ENCODE measurements at places on chromosomes 7 and 10.

DNA sequence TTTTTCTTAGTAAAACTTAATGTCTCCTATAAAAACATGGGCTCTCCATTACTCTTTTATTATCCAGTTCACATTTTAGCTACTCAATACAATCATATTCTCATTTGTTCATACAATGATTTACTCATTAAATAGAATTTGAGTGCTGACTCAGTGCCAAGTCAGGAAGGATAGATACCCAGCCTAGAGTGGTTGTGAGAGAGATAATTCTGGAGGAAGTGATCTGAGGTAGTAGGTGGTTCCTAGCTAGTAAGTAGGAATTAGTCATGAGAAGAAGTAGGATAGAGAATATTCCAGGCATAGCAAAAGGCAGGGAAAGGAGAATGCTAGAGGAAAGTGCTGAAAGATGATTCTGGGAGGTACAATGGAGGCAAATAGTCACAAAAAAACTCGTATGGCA, 133.5 kb upstream of the MBL2 start:
- no peak for DNase-seq

DNA sequence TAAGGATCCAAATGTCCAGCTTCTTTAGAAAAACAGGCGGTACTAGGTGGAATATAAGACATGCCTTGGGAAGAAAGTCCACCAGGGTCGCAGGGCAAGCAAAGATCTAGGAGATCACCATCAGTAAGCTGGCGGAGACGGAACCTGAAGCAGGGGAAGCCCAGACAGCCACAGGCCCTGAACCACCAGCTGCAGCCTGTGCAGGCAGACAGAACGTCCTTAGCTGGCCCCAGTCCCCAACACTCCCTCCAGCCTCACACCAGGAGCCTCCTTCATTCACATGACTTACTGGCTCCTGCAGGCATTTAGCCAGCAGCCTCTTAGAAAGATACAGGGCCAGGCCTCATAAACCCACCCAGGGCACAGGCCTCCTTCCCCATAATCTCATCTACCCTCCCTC, 17.4 kb downstream of the RGS10 start:
- no peak for DNase-seq

- no peak for DNase-seq
These were observed 109.4 kb upstream of the ZMIZ1 start for GRCh38 chr10:78959217-78959923.

DNA sequence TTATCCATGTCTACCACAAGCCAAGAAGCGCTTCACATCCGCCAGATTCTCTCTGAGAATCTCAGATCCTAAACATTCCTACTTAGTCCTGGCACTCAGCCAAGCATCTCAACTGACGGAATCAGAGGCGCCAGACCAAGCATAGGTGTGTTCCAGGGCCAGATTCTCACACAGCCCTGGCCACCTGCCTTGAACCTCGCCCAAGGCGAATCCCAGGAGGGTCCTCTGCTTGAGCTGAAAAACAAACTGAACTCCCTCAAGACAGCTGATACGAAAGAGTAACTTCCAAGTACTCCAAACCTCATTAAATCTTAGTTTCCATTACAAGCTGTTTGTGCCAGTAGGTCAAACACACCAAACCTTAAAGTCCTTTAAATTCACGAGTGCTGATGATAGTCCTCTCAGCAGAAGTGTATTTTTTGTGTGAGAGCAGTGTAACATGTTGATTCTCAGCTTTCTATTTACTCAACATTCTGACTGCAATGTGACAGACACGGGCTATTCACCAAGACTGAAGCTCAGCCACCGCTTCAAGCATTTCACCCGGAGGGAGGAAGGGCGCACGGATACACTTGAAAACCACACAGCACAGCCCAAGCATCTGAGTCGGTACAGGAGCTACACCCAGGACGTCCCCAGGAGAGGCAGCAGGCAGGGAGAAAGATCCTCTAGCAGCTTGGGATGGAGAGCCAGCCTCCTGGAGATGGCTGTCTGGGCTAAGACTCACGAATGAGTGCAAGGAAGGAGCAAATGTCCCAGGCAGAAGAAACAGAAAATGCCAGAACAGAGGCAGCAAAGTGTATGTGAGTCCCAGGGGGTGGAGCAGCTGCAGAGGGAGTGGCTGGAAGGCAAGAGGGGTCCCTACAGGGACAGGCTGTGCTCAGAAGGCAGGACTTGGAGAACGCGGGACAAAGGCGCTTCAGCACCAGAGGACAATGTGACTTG, 6.0 kb downstream of the PARD3 start:
- no peak for DNase-seq

DNA sequence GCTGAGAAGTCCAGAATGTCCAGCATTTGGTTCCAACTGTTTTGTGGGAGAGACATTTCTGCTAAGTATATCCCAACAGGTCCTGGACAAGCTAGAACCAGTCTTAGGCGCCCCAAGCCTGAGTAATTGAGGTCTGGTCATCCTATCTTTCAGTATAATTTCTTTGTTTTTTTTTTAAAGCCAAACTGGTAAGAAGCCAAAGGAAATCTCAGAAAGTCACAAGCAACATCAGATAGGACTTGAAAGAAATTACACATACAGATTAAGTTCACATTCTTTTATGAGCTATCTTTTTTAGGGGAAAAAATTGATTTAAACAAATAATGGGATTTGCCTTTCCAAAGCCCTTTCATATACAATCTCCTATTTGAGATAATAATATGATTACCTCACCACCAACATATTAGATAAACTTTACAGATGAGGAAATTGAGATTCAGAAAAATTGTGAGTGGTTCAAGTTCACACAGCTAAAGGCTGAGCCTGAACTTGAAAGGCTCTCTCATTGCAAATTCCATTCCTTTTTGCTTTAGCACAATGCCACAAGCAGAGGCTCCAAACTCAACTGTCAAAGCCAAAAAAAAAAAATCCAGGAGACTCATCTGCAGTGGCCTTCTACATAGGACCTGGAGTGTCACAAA, 15.0 kb downstream of the PDLIM1 start:
- no peak for DNase-seq

DNA sequence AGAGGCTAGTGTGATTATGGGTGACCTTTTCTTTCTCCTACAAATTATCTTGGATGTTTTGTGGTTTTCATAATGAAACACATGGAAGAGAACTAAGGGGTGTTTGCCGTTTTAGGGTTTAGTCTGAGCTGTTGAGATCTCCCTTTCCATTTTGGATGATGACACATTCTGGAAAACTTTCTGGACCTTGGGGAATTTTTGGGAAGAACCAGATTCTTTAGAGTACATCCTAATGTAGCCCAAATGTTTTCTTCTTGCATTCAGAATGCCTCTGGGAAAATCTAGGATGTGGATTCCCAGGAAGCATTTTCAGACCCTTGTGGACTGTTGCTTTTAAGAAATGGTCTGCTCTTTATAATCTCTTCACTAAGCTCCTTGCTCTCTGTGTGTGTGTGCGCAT, 165.7 kb downstream of the SORCS3 start:
- no peak for DNase-seq

DNA sequence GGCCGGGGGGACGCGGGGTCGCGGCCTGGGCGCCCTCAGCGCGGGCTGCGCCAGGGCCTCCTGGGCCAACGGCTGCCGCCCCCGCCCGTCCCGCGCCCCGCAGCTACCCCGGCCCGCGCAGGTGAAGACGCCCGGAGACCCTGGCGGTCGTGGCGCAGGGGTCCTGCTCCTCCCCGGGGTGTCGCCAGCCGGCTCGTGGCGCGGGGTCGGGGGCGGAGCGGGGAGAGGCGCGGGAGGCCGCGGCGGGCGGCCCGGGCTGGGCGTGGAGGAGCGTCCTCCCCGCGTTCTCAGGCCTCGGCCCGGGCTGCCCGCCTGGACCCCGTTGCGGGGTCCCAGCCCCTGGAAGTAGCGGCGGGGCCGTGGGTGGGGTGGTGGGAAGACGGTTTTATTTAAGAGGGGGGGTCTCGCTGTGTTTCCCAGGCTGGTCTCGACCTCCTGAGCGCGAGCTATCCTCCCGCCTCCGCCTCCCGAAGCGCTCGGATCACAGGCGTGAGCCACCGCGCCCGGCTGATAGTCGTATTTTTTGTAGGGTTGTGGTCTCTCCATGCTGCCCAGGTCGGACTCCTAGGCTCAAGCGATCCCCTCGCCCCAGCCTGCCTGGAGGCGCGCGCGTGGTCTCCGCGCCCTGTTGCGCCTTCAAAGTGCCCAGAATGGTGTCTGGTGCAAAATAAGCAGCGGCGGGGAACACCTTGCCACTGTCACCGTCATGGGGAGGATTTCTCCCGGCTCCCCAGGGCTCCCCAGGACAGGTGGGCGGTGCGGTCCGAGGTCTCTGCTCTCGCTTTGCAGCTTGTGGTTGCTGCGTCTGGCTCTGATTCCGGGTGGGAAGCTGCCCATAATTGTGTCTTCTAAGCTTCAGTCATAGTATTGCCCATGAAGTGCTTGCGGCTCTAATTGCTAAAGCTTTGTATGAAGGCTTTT, 15.3 kb upstream of the SUN1 start:
- no peak for DNase-seq

GRCh38 chr10:4136121-4136520, 351.1 kb upstream of the KLF6 start:
- no peak for DNase-seq

- DNase-seq: no peak
These were observed 140.4 kb downstream of the DKK1 start for GRCh38 chr10:52454491-52454890.

- DNase-seq: no peak
These were observed 40.1 kb downstream of the IQUB start for GRCh38 chr7:123494193-123494796.

GRCh38 chr7:18163091-18163490, 135.4 kb upstream of the PRPS1L1 start:
- DNase-seq: no peak
